ENCODE measurements at places on chromosomes 7 and 10.

GRCh38 chr7:155669717-155670505 lies 25.4 kb downstream of the RBM33 start:
- DNase-seq, result no peak

- DNase-seq, result no peak
Measured at GRCh38 chr10:99431190-99431760, 851 bp upstream of the GOT1 start.

GRCh38 chr10:98509745-98510144 lies 63.0 kb upstream of the HPS1 start:
- no peak for DNase-seq

- no peak for DNase-seq
Measured at GRCh38 chr7:129202058-129202777, 13.8 kb downstream of the SMO start.

- no peak for DNase-seq
Measured at GRCh38 chr10:99368646-99369045, 39.5 kb downstream of the CNNM1 start.

GRCh38 chr7:1800902-1801301 lies 130.8 kb downstream of the ELFN1 start:
- no peak for DNase-seq

DNA sequence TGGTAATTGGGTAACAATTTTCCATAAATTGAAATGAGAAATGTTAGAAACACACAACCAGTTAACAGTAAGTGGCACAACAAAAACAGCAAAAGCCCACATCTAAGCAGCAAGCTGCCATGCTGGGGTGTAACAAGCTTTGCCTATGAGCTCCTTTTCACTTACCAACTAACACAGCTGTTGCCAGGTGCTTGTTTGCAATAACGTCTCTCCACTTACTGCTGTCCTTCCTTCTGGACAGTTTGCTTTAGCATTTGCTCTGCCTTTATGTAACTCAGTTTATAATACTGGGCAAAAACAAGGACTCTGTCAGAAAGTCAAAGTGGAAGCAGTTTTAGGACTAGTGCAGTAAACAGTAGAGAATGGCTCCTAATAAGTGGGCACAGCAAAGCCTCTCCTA lies 740.9 kb downstream of the POM121L12 start:
- no peak for DNase-seq

DNA sequence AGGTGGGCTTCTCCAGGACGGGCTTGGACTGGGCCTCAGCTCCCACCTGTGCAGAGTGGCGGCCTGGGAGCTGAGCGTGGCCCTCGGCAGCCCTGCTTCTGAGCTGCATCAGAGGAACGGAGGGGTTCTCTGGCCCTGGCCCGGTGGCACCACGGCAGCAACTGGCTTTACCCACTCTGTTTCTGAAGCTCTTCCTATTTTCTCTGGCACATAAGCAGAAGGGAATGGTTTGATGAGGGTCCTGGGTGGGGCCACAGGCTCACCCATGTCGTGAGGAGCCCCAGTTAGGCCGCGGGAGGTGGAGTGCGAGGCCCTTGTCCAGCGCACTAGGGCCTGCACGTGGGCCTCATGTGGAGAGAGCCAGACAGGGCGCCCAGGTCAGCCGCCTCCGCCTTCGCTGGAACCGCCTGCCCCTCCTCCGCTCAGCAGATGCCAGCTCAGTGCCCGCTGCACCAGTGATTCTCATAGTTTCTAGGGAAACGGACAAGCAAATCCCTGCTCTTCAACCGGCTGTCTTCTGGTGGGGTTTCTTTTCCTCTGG lies 284.0 kb downstream of the CELF2 start:
- DNase-seq, result no peak

- DNase-seq, result no peak
Measured at GRCh38 chr7:158256091-158256816, 331.4 kb downstream of the PTPRN2 start.

- DNase-seq, result no peak
Measured at GRCh38 chr7:45021604-45022296, 21.7 kb downstream of the CCM2 start.

DNA sequence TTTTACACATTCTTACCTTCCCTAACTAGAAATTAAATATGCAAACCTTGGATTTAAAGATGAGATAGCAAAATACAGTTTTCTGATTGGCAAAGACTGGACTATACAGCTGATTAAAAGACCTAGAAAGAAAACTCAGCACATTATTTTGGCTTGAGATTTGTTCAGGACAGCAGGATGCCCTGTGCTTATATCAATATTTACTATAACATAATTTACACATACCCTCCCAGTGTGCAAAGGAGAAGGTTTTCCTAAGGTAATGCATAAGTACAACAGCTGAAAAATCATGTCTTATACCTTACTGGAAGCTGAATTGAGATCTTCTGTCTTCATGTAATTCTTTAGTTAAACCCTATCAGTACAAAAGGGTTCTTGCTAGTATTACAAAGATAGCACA lies 458.6 kb downstream of the PARD3 start:
- no peak for DNase-seq

DNA sequence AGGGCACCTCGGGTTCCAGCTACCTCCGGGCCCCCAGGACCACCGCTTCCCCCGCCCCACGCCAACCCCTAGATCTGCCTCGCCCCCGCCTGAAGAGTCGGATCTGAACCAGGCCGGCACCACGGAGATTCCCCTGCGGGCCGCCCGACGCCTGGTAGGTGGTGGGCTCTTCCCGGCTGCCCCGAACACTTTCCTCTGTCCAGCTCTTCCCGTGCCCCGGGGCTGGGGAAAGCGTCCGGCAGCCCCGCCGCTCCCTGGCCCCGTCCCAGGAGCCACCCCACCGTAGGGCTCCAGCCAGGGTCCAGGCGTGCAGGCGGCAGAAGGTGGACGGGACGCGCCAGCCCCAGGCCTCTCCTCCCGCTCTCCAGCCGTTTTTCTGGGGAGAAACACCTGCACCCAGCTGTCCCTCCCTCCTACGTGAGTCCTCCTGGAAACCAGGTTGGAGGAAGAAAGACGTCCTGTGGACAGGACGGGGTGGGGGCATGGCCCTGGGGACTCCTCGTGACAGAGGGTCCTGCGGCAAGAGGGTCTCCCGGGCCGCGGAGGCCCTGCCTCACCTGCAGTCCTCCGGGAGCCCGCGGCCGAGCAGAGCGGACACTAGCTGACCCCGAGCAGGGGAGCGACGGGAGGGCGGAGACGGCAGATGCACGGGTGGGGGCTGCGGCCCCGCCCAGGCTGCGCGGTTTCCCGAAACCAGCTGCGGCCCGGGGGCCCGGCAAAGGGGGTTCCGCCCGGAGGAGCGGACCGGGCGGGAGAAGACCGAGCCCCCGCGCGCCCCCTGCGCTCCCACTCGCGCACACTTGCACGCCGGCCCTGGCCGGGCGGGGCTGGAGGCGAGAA lies at the start of gene TMEM176B:
Gene TMEM176B (minus strand): TSS at position 624 of the 840 bp plus-strand sequence. CDS start 3,795 bp downstream, outside the sequence.
- DNase-seq, result no peak

- DNase-seq, result no peak
Measured at GRCh38 chr10:51257511-51258248, 183.4 kb downstream of the PRKG1 start.

DNA sequence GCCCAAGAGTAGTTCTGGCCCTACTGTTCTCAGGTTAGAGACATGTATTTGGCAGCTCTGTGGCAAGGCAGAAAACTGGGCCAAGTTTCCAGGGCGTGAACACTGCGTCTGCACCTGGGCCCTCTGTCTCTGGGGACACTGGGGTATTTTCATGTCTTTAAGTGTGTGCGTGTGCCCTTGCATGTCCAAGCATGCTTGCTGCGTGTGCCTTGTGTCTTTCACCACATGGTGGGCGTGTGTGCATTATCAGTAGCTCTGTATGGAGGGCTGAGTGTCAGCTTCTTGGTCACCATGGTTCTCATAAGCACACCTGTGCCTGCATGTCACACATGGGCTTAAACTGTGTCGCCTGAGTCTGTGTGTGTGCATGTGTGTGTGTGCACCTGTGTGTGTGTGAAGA lies 69.3 kb downstream of the HIPK2 start:
- no peak for DNase-seq

DNA sequence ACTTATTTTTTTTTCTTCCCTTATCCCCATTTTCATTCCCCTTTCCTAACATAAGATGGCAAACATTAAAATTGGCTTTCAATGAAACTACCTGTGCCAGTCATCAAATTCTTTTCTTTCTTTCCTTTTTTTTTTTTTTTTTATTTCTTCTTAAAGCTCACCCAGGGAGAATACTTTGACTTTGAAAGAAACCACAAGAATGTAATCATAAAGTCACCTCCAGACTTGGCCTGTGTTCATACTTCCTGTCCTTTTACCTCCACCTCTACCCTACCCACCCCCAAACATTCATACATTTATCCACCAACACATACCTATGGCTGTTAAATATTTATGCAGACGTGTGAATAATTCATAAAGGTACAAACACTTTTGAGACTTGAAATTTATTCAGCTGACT lies 254.6 kb downstream of the SLC25A13 start:
- no peak for DNase-seq

DNA sequence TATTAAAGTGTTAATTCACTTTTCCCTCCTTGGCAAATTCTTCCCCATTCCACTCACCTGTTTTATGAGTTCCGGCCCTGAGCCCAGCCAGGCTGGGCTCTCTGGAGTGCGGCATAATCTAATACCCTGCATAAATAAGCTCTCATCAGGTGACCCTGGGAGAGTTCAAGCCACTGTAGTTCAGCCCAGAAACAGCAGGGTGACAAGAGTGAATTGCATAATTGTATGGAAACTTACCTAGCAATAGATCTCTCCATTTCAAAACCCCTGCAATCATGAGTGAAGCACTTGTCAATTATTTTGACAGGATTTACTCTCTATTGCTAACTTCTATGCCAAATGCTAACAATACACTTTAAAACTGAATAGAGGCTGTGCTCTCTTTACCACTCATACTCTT lies 94.7 kb downstream of the OSBPL3 start:
- DNase-seq, result no peak

DNA sequence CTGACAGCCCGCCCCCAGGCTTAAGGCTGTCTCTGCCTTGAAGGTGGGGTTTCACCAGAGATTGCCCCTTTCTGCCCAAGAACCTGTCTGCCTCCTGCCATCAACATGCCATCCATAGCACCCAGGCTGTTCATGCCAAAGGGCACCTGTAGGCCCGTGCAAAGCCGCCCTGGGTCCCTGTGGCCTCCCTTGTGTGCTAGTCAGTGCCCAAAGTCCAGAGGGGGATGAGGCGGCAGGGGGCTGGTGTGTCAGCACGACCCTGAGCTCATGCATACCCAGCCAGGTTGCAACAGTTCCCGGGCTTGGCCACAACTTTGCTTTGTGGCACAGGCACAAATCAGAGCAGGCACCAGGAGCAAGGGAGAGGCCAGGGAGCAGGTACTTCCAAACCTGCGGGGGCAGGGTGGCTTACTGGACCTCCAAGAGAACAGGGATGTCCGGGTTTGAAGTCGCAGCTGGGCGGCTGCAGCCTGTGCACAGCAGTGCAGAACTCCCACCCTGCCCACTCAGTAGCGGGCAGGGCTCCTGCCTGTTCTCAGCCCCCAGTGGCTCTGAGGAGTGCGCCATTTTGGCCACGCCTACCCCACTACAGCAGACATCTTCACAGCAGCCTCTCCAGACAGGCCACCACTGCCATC lies 671.1 kb upstream of the GRM3 start:
- no peak for DNase-seq

- no peak for DNase-seq
Measured at GRCh38 chr7:87199241-87199640, 20.3 kb downstream of the TMEM243 start.

GRCh38 chr10:47178537-47179290 lies 121.3 kb upstream of the GDF10 start:
- no peak for DNase-seq
